ENCODE measurements at places on chromosomes 5 and 9.

GRCh38 chr5:157431544-157432200 lies 28.3 kb upstream of the NIPAL4 start:
- peak; percentile 33 for DNase-seq

DNA sequence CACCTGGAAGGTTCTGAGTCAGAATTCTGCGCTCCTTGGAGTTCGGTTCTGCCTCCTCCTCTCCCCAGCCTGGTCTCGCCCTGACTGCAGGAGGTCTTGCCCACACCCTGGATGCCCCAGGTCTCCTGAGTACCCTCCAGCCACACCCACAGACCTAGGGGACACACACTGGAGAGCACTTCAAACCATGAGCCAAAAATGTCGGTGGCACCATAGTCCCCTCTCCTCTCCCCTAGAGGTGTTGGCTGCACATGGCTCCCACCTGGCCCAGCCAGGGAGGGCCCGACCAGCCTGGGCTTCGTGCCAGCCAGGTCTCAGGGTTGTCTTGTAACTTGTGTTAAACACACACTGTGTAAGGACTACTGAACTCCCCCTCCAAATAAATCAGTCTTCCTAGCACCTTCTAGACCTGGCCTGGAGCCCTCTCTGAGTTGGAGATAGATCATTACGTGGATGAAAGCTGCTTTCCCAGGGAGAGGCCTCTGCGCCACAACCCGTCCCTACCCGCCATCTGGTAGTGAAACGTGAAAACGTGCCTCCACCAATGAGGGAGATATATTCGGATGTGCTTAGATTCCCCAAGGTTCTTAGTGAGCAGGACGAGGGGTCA lies 49.9 kb upstream of the CTSL start:
- DNase-seq: no peak

GRCh38 chr9:70826562-70826961 lies 294.9 kb downstream of the TRPM3 start:
- no peak for DNase-seq

DNA sequence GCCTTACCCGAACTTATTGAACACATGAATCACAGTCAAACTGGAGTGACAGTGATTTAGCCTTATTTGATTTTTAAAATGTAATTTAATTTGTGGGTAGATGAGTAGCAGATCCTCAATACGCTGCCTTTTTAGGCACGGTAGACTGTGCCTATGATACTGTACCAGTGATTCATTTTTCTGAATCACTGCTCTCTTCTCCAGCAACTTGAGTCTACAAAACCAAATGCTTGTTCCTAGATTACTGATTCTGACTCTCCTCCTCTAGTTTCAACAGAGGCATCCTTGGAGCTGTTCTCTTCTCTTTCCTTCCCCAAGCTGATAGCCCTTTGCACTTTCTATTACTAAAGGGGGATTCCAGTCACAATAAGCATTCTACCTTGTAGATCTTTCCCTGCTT lies 94.3 kb upstream of the IL7R start:
- no peak for DNase-seq

GRCh38 chr9:15304632-15305031 lies 2.4 kb downstream of the TTC39B start:
- DNase-seq: no peak

- DNase-seq: no peak
Observed at GRCh38 chr9:35758475-35759050, 4.5 kb upstream of the MSMP start.

DNA sequence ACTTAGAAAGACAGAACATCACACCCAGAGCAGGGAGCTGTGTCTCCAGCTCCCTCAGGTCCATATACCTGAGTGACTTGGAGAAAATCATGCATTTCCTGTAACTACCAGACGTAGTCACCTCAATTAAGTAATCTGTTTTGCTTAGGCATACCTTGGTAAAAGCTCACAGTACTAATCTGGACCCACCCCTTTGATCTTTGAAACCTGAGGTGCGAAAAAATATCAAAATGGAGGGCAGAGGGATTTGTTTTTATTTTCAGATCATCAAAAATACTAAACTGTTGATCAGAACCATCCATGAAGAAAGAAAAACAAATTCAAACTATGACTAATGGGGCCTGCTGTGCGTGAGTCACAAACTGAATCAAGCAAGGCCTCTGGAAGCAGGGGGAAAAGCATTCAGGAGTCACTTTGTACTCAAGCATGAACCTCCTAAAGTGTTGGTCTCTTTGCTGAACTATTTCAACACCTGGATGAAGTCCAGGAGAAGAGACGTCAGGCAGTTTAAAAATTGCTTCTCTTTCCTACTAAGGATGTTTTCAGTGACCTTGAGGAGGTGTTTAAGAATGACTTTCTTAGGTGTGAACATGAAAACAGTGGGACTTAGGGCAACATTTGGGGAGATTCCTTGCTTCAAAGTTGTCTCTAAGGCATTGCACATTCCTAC lies 76.3 kb downstream of the MUSK start:
- DNase-seq: no peak

GRCh38 chr9:121557581-121558447 lies 58.2 kb upstream of the GGTA1 start:
- no peak for DNase-seq

GRCh38 chr5:8842971-8843551 lies 702.8 kb downstream of the SEMA5A start:
- no peak for DNase-seq

DNA sequence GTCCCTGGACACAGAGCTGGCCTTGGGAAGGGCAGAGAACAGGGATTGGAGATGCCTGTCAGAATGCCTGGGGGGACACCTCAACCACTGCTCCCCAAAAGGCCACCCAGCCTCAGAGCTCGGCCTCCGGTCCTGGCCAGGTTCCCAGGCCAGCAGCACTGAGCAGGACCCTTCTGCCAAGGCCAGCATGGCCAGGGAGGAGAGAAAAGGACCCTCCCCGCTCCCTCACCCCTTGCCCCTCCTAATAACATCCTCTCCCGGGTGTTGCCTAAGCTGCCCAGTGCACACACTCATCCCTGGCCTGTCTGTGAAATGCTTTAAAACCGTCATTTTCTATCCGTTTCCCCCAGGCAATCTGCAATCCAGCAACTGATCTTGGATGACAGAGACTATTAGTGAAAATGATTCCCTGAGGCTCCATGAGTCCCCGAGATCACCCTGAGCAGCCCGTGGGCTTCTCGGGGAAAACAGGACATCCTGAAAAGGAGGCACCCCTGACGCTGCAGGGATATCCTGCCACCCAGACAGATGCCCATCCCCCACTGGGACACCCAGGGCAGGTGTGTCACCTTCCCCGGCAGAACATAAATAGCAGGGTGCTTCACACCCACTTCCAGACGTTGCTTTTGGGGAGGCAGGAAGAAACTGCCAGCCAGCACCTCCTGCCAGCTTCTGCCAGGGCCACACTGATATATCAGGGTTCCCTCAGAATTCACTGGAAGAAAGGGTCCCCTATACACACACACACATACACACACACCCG lies 75.3 kb downstream of the ADAMTS2 start:
- DNase-seq: no peak

GRCh38 chr9:92711844-92712243 lies 41.9 kb upstream of the IPPK start:
- no peak for DNase-seq

DNA sequence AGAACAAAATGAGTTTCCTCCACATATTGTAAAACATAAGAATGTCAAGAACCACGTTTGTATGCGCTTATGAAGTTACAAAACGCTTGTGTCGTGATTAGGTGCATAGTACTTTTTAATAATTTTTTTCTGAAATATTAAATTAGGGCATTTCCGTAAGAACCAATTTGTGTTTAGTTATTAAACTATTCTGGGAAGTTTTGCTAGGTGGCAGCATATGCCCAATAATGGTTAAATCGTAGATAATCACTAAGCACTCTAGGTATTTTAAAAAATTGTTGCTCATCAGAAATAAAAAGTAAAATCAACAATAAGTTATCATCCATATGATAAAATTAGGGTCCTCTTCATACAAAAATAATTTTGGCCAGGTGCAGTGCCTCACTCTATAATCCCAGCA lies 5.4 kb downstream of the SRFBP1 start:
- peak; percentile 2 for DNase-seq

DNA sequence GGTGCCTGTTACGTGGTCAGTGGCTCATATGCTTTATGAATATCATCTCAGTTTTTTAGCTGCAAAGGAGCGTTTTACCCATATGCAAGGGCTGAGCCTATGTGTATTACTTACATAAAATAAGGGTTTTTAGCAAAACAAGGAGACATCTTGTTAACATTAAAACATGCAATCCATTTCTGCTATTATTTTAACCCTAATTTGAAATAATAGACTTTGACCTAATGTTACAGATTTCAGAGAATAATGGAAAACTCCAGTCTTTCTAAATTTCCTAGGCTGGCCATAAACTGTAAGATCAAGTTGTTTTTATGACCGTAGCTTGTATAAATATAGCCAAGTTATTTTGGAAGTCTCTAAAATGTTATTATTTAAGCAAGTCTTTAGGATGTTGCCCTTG lies 121.1 kb upstream of the SEMA6A start:
- no peak for DNase-seq

GRCh38 chr5:168793841-168794837 lies 215.0 kb upstream of the PANK3 start:
- no peak for DNase-seq

- DNase-seq: no peak
Observed at GRCh38 chr9:6405371-6405770, 7.6 kb upstream of the UHRF2 start.

- DNase-seq: no peak
Observed at GRCh38 chr9:7180247-7180646, 422.5 kb downstream of the KDM4C start.

GRCh38 chr9:70385426-70385825 lies 29.0 kb downstream of the KLF9 start:
- no peak for DNase-seq

DNA sequence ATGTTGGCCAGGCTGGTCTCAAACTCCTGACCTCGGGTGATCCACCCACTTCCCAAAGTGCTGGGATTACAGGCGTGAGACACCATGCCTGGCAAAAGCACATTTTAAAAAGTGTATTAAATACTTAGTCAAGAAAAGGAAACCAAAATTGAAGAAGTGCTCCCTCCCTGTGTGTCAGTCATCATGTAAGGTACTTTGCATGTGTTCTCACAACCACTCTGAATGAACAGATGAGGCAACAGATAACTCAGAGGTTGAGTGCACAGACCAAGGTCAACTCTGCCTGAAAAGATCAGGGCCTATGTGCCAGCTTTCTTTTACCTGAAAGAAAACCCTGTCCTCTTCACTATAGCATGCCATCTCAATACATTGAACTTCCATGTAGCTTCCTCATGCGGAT lies 289.7 kb downstream of the MRPS30 start:
- no peak for DNase-seq

DNA sequence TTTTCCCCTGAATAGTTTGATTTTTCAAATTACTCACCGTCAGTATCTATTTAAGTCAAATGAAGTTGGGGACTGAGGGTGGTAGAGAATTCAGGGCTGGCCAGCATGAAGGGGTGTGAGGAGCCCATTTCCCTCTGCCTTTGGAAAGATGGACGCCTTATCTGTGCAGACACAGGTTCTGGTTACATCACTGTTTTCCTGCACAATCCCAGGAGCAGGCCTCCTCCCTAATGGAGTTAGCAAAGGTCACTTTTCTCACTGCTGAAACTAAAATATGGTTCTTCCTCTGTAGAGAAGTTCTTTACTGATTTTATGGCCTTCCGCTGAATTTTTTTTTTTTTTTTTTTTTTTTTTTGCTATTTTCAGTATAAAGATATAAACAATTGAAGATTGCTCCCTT lies 69.1 kb downstream of the FOXD1 start:
- no peak for DNase-seq

GRCh38 chr5:54637654-54638053 lies 120.1 kb downstream of the SNX18 start:
- DNase-seq: no peak

GRCh38 chr9:136544548-136544963 lies 1.3 kb downstream of the NOTCH1 start:
- no peak for DNase-seq

GRCh38 chr5:172943283-172943841 lies 15.9 kb upstream of the RPL26L1 start:
- no peak for DNase-seq

GRCh38 chr9:85730916-85731630 lies 10.7 kb downstream of the AGTPBP1 start:
- no peak for DNase-seq

DNA sequence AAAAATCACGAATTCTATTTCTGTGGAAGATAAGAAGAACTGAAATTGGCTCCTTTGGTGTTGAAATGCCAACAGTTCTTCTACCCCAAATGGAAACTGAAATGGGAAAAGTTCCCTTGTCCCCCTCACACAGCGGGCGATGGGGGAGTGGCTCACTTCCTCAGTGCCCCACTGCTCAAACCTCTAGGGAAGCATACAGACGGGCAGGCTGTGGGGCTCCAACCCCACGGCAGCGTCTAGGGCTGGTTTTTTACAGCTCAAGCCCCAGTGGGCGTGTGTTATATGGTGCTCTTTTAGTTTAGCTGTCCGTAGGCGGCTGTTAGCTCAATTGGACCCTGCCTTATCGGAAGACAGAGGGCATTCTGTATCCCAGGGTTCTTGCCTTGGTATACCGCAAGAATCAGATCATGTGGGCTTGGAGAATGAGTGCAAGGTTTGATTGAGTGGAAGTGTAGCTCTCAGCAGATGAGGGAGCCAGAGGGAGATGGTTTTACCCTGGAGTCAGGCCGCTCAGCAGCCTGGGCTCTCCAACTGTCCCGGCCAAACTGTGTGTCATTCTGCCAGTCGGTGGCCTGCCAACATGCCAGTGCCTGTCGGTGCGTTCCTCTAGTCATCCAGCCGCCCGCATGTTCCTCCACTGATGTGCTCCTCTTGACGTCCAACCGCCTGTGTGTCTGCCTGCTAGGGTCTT lies 166.3 kb upstream of the ZNF608 start:
- no peak for DNase-seq

DNA sequence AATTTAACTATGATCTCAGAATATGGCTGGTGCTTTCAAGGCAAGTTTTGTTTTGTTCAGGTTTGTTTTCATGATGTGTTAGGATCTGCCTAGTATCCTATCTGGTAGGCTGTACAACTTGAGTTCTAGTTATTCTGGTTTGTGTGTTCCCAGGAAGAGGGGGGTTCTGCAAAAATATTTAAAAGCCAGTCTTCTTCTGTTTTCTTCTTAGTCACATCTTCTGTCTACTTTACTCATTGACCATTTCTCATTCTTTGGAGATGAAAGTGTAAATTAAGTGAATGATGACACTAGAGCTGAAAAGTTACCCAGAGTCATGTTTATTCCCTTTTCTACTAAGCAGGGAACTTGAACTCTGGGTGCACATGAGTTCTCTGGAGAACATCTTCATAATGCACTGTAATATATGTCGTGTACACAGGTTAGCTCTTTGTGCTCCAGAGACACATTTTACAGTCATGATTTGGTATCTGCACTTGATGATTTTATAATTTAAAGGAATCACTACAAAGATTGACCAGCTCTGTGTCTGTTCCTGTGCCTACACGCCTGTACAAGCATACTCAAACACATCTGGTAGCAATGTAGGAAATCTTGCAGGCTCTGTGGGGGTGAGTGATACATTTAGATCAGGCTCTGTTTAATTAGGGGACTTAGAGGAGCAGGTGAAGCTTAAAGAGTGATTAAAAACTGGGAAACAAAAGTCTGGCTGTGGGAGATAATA lies 5.0 kb downstream of the SMAD5 start:
- DNase-seq: no peak

- DNase-seq: no peak
Observed at GRCh38 chr5:163506095-163506457, 657 bp downstream of the MAT2B start.
